Epithelial cell of proximal tubule (primary cell): ENCODE measurements at places on chromosomes 7 and 10. TPM values are rescaled to one million over a fixed set of nuclear protein-coding genes. Genes with fewer than 3 reads are reported as not detected.

Gene COA1
- 54.0 and 74.7 TPM in 2 replicates for total RNA-seq

Gene SYT15B
- total RNA-seq = 0.07 TPM in 1 of 2 replicates, not detected in the other

Gene FGFBP3
- 0.12 and 1.2 TPM in 2 replicates for total RNA-seq

Gene ZFAND2A
- total RNA-seq = 17.2 and 32.8 TPM in 2 replicates

Gene GIMAP1
- not detected in 2 replicates for total RNA-seq

Gene CFAP43
- total RNA-seq = 0.14 and 0.46 TPM in 2 replicates

Gene TSPAN12
- 6.7 and 11.7 TPM in 2 replicates for total RNA-seq

Gene CYP3A7
- total RNA-seq = 0.12 TPM in 1 of 2 replicates, not detected in the other

Gene SRGN
- 8.5 and 121 TPM in 2 replicates for total RNA-seq

Gene IRF5
- total RNA-seq = 4.2 and 8.5 TPM in 2 replicates

Gene MYO1G
- under 0.01 TPM in 1 of 2 replicates, not detected in the other for total RNA-seq

Gene FAM185A
- 9.1 and 13.9 TPM in 2 replicates for total RNA-seq

Gene TMEM140
- total RNA-seq = 0.36 and 0.46 TPM in 2 replicates

Gene CALU
- 174 and 198 TPM in 2 replicates for total RNA-seq
